ENCODE measurements at places on chromosomes 12 and 14. TPM values are rescaled to one million over a fixed set of nuclear protein-coding genes. Genes with fewer than 3 reads are reported as not detected.

- no peak for DNase-seq
Measured at GRCh38 chr12:108133482-108133881, 4.4 kb downstream of the WSCD2 start.

DNA sequence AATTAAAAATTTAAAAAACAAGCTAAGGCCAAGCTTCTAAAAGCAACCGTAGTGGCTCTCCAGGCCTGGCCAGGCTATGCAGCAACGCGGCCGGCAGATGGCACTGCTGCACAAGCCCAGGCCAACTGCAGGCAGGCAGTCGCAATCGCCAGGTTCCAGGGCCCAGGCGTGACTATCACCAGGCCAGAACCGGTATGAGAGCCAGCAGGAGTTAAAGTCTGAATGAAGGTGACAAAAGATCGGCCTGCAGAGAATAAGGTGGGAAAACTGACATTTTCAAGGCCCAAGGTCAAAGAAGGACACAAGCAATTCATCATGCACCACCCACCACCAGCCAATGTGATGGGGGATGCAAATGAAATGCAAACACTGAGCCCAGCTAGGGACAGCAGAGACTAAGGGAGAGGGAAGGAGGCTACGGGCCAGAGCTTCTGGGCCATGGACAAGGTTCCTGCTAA lies 43.6 kb upstream of the ANO2 start:
- DNase-seq, result peak; percentile 74

DNA sequence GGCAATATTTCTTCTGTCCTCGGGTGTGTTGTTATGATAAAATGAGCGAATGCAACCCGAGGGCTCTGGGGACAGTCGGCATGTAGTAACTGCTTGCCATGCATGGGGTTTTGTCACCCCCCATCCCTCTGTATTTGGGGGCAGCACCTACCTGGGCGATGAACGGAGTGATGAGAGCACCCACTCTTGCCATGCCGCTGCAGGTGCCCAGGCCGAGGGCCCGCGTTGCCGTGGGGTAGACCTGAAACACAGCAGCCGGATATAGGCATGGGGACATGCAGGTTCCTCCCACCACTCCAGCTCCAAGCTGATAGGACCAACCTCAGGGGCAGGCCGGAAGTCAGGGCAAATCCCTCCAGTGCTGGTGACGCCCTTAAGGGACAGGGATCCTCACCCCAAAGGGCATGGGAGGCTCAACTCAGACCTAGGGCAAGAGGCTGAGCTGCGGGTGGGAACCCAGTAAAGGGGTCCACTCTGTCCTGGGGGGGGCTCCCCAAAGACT lies 35.8 kb downstream of the DAO start:
- no peak for DNase-seq

DNA sequence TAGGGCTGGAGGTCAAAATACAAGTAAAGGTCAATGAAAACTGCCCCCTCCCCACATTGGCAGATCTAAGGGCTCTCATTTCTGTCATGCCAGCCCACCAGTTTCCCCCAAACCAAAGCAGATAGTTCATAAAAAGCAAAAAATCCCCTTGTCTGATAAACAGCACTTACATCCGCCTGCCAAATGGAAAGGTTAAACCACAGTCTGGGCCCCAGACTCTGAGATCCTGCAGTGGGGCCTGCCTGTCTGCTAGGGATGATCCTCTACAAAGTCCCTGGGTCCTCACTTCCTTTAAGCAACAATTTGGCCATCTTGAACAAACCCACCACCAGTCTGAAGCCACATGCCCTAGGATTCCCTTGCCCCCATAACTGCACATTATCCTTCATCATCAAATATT lies 9.7 kb upstream of the RPS26 start:
- DNase-seq, result no peak

DNA sequence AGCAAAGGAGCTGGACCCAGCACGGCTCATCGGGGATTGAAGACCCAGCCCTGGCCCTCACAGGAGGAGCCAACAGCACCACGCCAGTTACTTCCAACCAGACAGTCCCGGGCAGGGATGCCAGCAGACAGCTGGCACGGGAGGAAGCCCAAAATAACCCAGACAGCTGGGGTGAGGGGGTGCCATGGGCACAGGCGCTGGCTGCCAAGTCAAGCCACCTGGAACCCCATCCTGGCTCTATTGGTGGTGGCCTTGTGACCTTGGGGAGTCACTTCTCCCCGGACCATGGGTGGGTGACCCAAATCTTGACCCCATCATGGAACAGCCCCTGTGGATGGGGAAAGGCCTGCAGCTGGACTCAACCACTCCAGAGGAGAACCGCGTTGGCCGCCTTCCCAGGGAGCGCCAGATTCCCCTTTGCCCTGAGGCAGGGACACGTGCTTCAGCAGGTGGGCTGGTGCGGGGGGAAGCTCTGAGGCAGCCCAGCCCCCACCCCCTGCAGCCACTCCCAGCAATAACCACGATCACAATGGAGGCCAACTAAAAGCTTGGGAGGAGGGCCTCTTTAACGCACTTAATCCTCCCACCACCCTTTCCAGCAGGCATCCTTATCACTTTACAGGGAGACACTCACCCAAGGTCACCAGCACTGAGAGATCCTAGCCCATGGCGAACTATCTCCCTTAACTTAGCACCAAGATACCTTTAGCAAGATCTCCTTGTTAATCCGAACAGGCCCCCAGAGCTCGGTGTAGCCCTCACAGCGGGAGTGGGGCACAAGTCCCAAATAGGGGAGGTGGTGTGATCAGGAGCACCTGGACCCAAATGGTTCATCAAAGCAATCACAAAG lies 4.7 kb upstream of the RHOF start:
- DNase-seq, result peak; percentile 85

GRCh38 chr12:109982210-109982609 lies 14.0 kb downstream of the GIT2 start:
- DNase-seq, result no peak

DNA sequence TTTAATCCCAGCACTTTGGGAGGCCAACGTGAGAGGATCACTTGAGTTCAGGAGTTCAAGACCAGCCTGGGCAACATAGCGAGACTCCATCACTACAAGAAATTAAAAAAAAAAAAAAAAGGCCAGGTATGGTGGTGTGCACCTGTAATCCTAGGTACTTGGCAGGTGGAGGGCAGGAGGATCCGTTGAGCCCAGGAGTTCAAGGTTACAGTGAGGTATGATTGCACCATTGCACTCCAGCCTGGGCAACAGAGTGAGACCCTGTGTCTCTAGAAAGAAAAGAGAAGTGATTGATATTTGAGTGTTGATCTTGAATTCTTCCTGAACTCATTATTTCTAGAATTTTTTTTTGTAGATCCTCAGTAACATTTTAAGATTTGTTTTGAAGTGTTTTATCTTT lies 59.4 kb downstream of the ADIPOR2 start:
- no peak for DNase-seq

DNA sequence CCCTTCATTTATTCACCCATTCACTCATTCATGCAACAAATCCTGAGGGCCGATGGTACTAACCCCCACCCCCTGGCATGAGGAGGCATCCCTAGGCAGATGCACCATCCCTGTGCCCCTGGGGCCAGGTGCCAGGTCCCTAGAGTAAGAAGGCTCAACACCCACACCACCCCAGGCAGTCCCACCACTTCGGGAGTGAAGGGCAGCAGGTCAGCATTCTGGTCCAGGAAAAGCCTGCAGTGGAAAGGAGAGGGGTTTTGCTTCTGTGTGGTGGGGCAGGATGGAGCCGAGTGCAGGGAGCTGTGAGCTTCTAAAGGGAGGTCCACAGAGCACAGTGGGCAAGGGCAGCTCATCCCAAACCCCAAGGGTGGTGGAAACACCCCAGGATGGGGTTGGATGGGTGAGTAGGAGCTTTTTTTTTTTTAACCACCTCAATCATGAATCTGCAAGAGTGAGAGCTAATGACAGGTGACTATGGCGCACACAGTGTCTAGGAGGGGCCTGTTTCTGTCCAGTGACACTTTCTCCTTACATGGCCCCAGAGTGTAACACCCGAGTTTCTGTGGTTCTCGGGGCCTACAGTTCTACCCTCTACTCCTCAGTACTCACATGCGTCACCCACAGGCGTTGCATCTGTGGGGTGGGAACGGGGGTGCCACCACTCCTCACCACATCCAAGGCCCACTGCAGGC lies 414.3 kb downstream of the TMEM121 start:
- DNase-seq, result no peak

DNA sequence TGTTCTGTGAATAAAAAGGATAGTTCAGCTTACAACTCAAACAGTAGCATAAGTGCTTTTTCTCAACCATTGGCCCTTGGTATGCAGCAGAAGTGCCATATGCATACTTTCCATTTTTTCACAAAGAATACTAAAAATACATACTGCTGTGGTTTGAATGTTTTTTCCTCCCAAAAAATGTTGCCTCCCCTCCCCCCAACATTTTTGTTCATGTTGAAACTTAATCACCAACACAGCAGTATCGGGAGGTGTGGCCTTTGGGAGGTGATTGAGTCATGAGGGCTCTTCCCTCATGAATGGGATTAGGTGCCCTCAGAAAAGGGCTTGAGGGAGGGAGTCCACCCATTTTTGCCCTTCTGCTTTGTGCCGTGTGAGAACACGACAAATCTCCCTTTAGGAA lies 198.6 kb downstream of the ESR2 start:
- DNase-seq, result no peak

- no peak for DNase-seq
Measured at GRCh38 chr14:104658325-104658712, 31.1 kb upstream of the INF2 start.

DNA sequence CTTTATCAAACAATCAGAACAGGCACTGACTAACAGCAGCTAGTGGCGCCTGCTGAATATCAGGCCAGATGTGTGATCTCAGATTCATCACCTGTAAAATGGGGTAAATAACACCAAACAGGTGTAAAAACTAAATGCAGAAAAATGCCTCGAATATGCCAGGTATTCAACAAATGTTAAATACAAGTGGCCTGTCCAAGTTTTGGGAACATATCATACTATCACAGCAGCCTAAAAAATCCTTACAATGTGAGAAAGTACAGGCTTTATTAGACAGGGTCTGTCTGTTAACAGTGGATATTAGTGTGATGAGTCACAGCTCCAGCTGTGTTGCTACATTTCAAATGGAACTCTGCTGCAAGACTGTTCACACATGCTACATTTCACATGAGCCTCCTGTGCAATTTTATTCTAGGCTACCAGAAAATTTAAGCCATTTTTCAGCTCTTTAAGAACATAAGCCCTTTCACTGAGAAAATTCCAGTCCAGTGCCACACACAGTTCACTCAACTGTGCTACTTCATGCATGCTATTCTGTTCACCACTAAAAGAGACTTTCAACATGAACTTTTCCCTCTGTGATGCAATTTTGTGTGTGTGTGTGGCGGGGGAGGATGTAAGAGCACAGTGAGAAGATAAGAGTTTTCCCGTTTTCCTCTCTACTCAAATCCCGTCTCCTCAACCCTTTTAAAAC lies 56.7 kb downstream of the MSRB3 start:
- DNase-seq, result peak; percentile 25

- no peak for DNase-seq
Measured at GRCh38 chr14:45364565-45365156, 111.7 kb upstream of the MIS18BP1 start.

GRCh38 chr12:95637471-95638155 lies 86.3 kb upstream of the USP44 start:
- DNase-seq, result no peak

DNA sequence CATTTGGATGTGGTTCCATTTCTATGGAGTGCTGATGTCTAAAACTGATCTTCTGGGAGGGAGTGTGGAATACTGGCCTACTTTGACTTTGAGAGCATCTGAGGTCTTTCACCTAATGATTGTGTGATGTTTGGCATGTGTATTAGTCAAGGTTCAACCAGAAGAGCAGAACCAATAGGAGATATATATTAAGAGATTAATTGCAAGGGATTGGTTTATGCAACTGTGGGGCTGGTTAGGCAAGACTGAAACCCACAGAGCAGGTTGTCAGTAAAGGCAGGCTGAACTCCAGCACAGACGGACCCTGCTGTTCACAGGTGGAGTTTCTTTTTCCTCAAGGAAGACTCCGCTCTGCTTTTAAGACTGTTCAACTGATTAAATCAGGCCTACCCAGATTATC lies 11.6 kb downstream of the BMAL2 start:
- no peak for DNase-seq

DNA sequence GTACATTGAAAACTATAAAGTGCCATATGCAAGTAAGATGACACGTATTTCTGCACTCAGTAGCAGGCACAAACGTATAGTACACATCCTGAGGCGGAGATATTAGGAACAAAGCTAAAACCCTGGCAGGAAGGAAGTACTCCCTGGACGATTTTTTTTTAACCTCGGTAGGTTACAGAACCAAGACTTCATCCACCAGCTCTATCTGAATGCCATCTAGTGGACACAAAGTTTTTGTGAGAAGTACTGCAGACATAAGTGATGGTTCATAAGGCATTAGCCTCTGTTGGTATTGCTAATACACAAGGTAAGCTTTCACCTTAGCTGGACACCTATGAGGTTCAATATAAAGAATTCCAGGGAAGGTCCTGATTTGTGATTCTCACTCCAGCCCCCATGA lies 83.0 kb upstream of the CCDC196 start:
- no peak for DNase-seq

DNA sequence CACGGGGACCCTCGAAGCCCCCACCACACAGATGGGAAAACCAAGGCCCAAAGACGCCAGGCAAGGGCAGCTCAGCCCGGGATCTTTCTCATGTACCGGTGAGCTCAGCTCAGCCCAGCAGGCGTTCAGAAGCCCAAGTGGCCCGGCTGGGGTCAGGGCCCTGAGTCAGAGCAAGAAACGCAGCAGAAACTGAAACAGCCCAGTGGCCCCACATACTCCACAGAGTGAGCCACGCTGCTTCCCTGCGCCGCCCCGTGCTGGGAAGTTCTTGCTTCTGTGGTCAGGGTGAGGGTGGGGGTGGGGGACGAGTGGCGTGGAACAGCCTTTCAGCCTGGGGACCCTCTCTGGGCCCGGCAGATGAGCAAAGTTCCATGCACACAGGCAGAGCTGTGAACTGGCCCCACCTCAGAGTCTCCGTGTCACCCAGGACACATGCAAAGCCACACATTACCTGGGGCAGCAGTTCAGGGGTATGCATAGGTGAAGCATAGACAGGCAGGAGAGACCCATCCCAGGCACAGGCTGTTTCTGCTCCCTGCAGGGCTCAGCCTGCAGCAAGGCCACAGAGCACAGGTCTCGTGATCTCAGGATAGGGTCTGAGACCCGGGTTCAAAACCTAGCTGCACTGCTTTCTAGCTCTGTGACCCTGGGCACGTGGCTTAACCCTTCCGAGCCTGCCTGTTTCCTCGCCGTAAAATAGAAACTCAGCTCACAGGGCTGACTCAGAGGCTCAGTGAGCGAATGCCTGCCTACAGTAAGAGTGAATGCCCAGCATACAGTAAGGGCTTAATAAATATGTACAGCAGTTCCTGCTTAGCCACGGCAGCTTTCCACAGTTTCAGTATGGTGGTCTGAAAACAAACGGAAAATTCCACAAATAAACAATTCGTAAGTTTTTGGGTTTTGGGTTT lies 21.6 kb downstream of the NCOR2 start:
- no peak for DNase-seq

- no peak for DNase-seq
Measured at GRCh38 chr14:32013083-32013482, 64.0 kb upstream of the ARHGAP5 start.

RASAL1 gene
- not detected for total RNA-seq

CEBPE gene
- total RNA-seq, result 0.32 TPM

PRKD1 gene
- total RNA-seq, result 3.6 TPM

CELA1 gene
- total RNA-seq, result not detected

KRT79 gene
- total RNA-seq, result not detected

KRT6A gene
- total RNA-seq, result 0.11 TPM

FAM181A gene
- total RNA-seq, result not detected

NPAS3 gene
- 0.92 TPM for total RNA-seq

Data from heart left ventricle (tissue), 16 donors.